NCI-H1105 (cell line): ENCODE measurements at places on chromosomes 5 and 9.

GRCh38 chr9:132002643-132003318, 76.9 kb downstream of the MED27 start:
- no peak for DNase-seq

- no peak for DNase-seq
Observed at GRCh38 chr5:71938895-71939294, 168.4 kb upstream of the MAP1B start.

- no peak for DNase-seq
Observed at GRCh38 chr9:20319641-20320337, 302.5 kb downstream of the MLLT3 start.

- no peak for DNase-seq
Observed at GRCh38 chr9:132538071-132538470, 44.3 kb upstream of the BARHL1 start.

- DNase-seq: no peak
Observed at GRCh38 chr9:4246969-4247368, 52.9 kb downstream of the GLIS3 start.

DNA sequence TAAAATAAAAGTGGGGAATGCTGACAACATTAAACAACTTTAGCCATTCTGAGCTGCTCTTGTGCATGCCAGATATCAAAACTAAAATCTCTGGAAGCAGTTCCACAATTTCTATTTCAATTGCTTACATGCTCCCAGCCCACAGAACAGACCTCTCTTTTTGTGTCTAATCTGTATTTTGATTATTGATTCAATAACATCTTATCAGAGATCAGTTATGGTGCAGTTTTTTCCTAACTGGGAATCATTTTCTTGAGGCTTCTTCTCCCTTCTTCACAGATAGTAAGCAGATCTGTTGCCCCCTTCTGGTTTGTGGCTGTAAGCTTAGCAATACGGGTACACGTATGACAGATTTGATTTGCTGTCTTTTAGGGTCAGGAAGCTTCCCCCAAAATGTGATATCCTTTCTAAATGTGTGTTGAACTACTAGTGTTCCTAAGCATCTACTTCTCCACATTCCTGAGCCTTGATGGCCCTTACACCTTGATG, 39.4 kb downstream of the MRPS27 start:
- DNase-seq: no peak

DNA sequence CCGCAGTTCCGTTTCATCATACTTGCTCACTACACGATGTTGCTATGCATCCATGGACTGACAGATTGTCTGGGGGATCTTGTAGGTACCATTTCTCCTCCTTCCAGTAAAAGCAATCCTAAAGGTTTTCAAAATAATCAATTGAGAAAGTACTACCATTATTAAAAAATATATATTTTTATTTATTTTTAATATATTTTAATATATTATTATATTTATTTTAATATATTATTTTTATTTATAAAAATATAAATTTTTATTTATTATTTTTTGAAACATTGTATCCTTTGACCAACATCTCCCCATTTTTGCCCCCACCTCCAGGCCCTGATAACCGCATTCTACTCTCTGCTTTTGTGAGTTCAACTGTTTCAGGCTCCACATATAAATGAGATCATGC, 237.6 kb upstream of the IRX4 start:
- DNase-seq: no peak

GRCh38 chr9:132288361-132288760, 66.4 kb downstream of the SETX start:
- DNase-seq: no peak

DNA sequence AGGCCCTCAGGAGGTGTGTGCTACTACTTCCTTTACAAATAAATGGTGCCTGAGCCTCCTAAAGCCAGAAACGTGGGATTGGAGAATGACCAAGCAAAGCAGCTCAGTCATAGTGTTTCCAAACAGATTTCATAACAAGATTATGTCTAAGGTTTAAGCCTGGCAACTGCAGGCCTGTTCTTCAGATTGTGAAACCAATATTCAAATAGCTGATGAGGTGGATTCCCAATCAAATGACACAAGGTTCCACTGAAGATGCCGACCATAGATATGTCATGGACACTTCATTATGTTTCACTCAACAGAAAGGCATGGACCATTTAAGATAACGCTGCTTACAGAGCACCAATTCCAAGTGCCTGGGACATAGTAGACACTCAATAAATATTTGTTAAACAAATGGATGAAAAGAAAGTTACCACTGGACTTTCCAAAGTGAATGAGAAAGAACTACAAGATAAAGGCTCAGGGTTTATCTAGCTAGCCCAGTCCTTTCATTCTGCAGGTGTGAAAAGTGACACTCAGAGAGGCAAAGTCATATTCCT, 189.5 kb downstream of the ACTL7B start:
- no peak for DNase-seq
